ENCODE measurements at places on chromosomes 7 and 10.

- no peak for DNase-seq
Observed at GRCh38 chr10:26478061-26478460, 39.9 kb downstream of the APBB1IP start.

GRCh38 chr10:128747582-128748346 is 621.5 kb upstream of the MKI67 start:
- DNase-seq = no peak

- no peak for DNase-seq
Observed at GRCh38 chr7:132592936-132593335, 16.7 kb upstream of the PLXNA4 start.

- DNase-seq = no peak
Observed at GRCh38 chr10:4315551-4315950, 510.5 kb upstream of the AKR1E2 start.

DNA sequence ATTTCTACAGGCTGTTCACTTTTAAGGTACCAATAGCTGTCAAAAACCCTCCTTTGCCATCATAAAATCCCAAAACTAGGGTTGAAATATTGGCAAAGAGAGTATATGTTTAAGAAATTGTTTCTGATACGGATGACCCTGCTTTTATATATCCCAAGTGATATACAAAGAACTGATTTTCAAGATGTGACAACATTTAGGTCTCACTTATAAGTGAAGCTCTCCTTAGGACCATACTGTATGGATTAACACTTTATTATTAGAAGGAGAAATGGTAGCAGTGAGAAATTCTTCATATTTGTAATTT is 11.0 kb upstream of the CRPPA start:
- DNase-seq = no peak

GRCh38 chr10:17747883-17748550 is 4.0 kb upstream of the TMEM236 start:
- no peak for DNase-seq

Measured in activated CD8-positive, alpha-beta memory T cell treated with anti-CD3 and anti-CD28 coated beads for 1 hour (primary cell).